Right hindlimb (tissue), 1 donor: ENCODE measurements at places on chromosomes 6 and 20.

DNA sequence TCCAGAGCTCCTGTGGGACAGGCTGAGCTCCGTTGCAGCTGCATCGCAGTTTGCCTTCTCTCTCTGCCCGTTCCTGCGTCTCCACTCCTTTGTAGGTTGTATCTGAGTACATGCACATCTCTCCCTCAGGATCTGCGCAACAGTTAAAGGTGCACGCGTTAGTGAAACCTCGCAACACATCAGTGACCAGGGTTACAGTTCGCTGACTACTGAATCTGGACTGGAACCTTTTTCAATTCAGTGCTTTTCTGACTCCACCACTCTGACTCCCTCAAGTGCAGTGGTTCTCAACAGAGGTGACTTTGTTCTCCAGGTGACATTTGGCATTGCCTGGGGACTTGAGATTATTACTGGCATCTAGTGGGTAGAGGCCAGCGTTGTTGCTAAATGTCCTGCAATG is 44.0 kb downstream of the UST start:
- no peak for DNase-seq

- DNase-seq: no peak
Observed at GRCh38 chr20:50277460-50278376, 87.1 kb downstream of the CEBPB start.

DNA sequence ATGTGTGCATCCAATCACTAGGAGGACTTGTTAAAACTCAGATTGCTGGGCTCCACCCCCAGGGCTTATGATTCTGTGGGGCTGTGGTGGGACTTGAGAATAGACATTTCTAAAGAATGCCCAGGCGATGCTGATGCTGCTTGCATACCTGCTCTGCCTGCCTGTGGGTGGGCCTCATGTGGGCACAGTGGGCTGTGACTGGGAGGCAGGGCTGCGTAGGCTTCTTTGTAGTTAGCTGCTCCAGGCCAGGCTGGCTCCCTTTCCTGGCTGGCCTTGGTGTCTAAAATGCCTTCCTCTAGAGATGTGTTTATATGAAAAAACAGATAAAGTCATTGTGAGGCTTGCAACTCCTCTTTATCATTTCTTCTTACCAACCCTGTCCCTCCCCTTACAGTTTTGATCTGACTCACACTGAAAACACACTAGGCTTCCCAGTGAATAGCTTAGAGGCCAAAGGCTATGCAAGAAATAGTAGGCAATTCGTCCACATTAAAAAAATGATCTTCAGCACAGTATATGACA is 495.5 kb upstream of the MAP3K7 start:
- DNase-seq: no peak

- no peak for DNase-seq
Observed at GRCh38 chr6:37614491-37614890, 83.2 kb downstream of the MDGA1 start.

GRCh38 chr20:24149175-24149574 is 160.6 kb upstream of the GGTLC1 start:
- no peak for DNase-seq

- DNase-seq: no peak
Observed at GRCh38 chr6:6893701-6894100, 214.1 kb upstream of the RREB1 start.

DNA sequence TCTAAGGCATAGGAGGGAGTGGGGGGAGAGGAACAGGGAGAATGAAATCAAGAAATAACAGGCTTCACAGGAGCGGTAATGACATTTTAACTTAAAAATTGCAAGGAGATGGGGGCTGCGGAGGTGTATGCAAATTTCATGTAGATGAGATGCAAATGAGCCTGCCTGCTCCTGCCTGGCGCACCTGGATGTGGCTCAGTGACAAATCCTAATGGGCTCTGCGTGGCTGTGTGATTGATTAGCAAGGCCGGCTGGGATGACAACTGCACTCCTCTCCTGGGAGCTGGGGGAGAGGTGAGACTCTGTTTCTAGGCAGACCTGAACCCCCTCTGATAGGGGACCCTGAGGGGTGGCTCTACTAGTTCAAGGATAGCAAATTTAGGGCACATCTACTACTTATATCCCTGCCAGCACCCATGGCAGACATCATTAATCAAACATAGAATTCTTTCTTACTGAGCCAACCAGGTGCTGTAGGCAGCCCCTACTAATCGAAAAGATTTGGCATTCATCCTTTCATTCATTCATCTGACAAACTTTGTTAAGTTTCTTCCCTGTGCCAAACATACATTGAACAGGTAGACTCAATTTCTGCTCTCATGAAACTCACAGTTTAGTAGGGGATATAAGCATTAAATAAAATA is 38.4 kb upstream of the TGM2 start:
- DNase-seq: no peak

GRCh38 chr6:73177221-73177944 is 47.9 kb downstream of the KHDC1L start:
- no peak for DNase-seq

DNA sequence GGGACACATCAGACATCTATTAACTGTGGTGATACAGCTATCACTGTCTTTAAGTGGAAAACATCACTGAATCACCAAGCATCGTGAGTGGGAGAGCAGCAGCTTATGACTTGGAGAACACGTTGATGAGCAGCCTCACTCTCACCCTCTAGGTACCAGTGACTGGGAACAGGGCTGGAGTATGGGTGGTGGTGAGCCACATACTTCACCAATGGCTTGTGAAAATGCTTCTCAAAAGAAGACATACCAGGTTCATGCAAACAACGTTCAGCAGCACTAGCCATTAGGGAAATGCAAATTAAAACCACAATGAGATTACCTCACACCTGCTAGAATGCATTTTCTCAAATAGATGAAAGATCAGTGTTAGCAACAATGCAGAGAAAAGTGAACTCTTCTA is 25.3 kb downstream of the SNX5 start:
- no peak for DNase-seq
